ENCODE measurements at places on chromosomes 5 and 9.

DNA sequence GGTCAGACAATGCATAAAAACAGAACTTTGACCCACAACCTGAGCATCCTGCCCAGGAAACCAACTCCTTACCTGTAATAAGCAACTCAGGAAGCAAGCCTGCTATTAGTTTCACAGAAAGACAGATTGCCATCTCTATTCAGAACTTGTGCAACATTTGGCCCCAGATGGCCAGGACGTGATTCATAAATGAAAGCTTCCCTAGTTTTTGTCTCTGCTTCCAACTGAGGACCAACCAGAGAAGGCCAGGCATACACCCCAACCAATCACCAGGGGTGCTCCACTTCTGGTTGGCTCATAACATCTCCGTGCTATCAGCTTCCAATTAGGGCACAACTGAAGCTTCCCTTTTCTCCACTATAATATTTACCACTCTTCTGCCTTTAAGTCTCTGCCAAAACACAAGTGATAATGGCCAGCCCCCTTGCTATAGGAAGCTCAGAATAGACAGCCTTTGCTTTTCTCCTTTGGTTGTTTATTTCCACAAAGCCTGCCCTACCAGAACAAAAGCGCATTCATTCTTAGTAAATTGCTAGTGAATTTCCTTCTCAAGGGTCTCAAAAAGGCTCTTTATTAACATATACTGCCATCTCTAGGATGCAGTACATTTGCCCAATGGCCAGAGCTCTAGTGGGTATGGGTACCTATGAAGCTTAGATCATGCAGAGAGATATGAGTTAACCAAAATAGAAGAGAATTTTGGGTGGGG, 289.7 kb upstream of the DAP start:
- DNase-seq, result no peak

DNA sequence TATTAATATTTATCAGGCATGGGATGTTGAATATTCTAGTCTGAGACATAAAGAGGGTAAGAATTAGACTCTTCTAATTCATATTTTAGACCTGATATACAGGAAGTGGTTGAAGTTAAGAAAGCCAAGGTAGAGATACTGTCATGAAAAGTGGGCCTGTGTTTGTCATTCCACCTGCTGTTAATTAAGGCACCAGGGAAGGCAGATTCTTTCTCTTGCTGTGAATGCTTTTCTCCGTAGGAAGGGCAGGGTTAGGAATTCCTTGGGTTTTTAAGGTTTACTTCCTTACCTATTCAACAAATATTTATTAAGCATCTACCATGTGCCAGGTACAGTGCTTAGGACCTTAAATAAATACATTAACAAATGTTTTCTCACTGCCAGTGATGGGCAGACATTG, 196.4 kb downstream of the CAVIN4 start:
- no peak for DNase-seq

DNA sequence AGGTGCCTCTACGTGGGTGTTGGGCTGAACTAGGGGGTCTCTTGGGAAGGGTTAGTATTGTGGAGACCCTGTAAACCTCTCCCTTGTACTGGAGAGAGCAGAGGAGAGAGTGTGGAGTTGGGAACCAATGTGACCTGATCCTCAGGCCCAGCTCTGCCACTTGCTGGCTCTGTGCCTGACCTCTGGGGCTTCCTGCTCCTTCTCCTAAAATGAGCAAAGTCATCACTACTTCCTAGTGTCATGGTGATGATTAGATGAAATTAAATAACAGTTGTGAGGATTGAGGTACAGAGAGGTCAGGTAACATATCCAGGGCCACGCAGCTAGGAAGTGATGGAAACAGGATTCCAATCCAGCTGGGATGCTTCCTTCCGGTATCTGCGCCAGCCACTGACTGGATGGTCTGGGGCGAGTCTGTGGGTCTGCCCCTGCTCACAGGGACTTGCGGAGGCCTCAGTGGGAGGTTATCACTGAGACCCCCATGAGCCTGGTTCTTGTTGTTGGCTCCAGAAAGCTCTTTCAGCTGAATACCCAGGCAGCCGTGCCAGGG, 9.2 kb downstream of the GALNT10 start:
- no peak for DNase-seq

DNA sequence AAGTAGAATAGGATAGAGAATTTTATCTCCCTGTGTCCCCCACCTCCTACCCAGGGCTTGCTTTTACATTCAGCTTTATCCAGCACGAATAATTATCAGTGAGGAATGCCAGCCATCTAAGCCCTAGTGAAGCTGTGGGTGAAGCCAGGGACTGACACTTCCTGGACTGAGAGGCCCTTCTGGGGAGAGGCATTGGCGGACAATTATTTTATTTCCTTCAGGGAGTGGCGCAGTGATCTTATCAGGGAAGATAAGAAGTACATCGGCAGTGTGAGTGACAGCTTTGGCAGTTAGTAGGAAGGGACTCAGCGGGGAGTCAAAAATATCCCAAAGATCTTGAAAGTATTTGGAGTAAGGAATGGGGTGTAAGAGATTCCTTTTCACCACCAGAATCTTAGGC, 34.9 kb upstream of the RPS23 start:
- no peak for DNase-seq

- no peak for DNase-seq
These were observed 57.2 kb downstream of the MAPKAP1 start for GRCh38 chr9:125649826-125650225.

GRCh38 chr5:80668016-80668969, 13.5 kb upstream of the DHFR start:
- DNase-seq, result no peak

DNA sequence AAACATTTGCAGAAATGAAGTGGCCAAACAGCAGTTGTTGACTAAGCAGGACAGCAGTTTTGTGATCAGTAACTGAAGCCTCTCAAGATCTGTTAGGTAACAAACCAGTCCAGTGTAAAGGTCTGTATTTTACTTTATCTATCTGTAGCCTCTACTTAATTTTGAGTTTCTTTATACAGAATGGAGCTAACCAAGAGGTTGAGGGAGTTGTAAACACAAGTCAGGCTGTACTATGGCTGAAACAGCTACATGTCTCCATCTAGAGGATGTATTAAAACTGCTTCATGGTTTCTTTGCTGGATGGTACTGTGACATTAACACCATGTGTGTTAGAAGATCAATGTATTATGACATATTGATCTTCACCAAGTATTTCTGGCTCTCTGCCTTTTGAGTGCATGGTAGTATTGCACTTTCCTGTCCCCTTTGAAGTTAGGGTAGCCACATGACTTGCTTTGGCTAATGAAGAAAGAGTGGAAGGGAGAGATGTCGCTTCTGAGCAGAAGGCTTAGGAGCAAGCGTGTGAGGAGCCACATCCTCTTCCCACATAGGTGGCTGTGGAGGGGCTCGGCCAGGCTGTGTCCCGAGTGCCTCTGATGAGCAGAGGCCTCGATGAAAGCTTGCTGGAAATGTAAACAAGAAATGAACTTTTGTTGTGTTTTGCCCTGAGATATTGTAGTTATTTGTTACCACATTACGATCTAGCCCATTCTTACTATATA, 105.6 kb upstream of the PCA3 start:
- peak; percentile 25 for DNase-seq

GRCh38 chr5:82806513-82806912, 270.7 kb downstream of the TMEM167A start:
- no peak for DNase-seq

GRCh38 chr5:175695161-175696126, 37.6 kb downstream of the HRH2 start:
- no peak for DNase-seq

- DNase-seq, result no peak
These were observed 371.8 kb upstream of the PTGER4 start for GRCh38 chr5:40307920-40308319.

GRCh38 chr5:126969548-126969947, 60.8 kb downstream of the MARCHF3 start:
- no peak for DNase-seq

GRCh38 chr5:142617416-142618129, 68.3 kb downstream of the FGF1 start:
- no peak for DNase-seq

DNA sequence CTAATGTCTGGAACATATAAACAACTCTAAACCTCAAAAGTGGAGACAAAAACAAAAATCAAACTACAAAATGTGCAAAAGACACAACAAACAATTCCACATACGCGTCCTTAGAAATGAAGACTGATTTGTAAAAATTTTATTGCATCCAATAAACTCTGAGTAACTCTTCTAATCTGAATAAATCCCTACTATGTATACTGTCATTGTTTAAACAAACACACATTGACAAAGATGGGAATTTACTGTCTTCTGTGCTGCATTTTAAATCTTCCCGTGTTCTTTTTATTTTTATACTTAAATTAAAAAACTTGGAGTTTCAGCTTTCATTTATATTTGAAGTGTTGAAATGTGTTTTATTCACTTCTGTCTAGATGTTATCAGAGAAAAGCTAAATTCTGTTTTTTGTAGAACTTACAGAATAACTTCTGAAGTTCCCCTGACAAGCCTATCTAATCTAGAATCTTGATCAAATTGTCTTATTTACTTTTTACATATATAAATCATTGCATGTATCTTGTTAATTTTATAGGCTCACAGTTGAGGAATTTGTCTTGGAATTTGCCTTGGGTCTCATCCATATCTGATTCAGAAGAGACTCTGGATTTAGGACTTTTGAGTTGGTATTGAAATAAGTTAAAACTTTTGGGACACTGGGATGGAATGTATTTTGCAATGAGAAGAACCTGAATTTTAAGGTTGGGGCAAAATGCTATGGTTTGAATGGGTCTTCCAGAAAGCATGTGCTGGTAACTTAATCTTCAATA, 2064.4 kb upstream of the C9orf72 start:
- DNase-seq, result no peak

GRCh38 chr5:73633060-73633459, 7.1 kb downstream of the ARHGEF28 start:
- no peak for DNase-seq

Measured in naive thymus-derived CD4-positive, alpha-beta T cell (primary cell).